Mesendoderm (in vitro differentiated cells): ENCODE measurements at places on chromosomes 5 and 9.

DNA sequence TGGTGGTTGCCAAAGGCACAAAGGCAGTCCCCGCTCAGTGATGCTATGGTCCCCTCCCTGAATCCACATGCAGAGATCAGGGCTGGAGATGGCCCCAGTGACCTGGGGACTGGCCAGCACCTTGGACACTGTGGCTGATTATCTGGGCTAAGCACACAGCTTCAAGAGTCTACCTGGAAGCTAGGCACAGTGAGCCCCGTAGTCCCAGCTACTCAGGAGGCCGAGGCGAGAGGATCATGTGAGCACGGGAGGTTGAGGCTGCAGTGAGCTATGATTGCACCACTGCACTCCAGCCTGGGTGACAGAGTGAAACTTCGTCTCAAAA is 8.3 kb upstream of the SCGB3A1 start:
- no peak for DNase-seq

DNA sequence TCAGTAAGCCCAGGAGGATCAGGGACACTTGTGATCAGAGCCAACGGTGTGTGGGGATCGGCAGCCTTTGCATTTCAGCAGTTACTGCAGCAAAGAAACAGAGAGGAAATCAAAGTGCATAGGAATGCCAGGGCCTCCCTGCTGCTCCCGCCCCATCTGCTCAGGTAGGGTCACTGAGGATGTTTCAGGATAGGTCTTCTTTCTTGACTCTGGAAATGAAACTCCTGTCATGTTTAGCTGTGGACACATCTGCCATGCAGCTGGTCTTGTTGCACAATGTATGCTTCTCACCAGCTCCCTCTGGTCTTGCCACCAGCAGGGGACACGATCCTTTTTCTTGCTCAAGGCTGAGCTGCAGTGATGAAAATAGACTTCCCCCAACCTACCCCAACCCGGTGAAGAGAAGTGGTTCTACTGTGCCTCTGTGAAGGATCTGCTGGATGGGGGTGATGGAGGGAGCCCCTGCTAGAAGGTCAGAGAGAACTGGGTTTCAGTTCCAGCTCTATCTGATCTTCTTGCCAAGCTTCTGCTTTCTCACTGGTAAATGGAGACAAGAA is 185.2 kb upstream of the KLF4 start:
- no peak for DNase-seq

- peak; percentile 54 for DNase-seq
These were observed 84.5 kb upstream of the CTNNA1 start for GRCh38 chr5:138668451-138669380.

DNA sequence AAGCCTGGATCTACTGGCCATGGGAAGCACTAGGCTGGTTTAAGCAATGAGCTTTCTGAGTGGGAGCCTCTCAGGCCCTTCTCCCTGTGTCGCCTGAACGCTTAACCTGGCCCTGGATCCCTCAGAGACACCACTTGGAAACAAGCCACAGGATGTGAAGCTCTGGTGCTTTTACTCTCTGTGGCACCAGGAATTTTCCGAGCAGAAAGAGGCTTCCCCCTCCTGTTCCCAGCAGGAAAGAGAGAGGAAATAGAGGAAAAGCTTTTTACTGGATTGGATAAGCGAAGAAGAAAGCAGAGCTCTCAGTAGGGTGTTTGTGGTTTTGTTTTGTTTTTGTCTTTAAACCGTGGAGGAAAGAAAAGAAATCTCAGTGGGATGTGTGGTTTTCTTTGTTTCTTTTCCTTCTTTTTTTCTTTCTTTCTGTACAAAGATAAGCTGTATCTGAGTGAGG is 34.5 kb downstream of the COL15A1 start:
- DNase-seq = no peak

DNA sequence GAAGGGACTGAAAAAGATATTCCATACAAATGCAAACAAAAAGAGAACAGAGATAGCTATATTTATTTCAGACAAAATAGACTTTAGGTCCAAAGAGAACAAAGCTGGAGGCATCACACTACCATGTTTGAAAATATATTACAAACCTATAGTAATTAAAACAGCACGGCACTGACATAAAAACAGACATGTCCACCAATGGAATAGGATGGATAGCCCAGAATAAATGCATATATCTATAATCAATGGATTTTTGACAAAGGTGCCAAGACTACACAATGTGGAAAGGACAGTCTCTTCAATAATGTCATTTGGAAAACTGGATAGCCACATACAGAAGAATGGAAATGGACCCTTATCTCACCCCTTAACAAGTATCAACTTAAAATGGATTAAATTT is 10.2 kb downstream of the PRKAA1 start:
- no peak for DNase-seq

GRCh38 chr5:112551419-112552032 is 132.4 kb upstream of the EPB41L4A start:
- peak; percentile 62 for DNase-seq

DNA sequence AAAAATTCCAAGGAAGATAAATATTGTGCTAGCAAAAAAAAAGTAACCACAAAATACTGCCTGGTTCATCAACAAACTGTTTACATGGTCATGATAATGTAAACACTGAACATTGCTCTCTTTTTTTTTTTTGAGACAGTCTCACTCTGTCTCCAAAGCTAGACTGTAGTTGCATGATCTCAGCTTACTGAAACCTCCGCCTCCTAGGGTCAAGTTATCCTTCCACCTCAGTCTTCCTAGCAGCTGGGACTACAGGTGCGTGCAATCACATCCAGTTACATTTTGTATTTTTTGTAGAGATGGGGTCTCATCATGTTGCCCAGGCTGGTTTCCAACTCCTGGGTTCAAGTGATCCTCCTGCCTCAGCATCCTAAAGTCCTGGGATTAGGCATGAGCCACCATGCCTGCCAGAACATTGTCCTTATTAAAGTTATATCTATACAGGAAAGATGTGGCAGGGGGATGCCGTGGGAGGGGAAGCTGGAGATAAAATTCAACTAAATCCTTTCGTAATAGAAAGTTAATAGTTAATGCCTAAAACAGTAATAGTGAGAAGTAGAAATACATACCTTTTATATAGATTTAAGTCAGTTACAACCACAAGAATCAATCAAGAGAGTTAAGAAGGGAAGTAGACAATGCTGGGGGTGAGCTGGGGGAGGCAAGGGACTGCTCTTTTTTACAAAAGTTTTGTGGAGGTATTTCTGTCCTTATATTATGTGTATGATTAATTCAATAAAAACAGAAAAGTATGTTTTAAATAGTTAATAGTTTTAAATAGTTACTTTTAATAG is 52.3 kb downstream of the RGMB start:
- DNase-seq = no peak

DNA sequence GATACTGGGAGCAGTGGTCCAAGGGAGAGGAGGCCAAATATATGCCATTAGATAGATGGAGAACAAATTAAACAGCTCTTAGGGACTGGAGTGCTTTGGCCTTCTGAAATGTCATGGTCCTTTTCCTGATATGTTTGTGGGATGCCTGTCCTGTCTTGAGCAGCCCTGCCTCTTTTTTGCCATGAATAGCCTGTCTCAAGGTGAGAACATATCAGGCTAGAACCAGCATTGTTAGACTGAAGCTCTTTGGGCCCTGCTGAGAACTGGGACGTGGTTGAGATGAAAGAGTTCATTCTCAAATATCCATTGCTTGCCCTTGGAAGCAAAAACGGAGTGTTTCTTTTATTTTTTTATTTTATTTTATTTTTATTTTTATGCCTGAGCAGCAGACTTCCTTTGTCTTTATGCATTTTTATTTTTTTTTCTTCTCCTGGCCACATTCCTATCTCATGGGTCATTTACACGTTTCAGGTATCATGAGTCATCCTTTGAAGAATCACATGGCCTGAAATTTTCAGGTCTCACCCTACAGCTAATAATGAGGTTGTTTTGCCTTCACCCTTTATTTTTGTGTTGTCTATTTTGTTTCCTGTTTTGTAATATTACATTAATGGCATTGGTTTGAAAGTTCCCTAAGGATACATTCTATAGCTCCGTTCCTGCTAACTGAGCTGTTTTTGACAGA is 371.4 kb downstream of the PSAT1 start:
- peak; percentile 89 for DNase-seq

DNA sequence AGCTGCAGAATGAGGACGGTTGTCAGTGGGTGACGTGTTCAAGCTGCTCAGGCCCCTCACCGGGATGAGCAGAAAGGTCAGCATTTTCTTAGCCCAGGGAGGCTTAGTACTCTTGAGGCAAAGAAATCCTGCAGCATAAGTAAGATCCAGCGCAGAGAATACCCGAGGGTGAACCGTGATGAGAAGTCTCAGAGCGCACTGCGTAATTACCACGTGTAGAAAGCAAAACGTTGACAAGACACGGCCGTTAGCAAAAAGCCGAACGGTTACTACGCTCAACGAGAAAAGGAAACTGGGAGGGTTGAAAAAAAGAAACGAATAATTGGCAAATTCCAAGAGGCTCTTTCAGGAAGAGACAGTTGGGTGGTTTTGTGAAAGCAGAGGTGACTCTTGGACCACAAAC is 104.0 kb downstream of the COL23A1 start:
- no peak for DNase-seq

DNA sequence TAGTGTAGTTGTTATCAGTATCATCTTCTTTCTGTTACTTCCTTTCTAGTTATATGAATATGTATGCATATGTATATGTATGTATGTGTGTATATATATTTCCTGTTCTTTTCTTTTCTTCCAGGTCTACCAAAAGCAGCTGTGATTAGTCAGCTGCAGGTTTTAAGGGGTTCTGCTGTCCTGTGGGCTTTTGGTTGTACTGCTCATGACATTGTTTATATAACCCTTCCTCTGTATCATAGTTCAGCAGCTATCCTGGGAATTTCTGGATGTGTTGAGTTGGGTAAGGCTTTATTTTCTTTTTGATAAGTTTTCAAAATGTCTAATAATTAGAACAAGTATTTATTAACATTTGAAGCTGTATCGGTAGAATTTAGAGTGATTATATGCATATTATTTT is 23.2 kb downstream of the SLC27A6 start:
- no peak for DNase-seq

GRCh38 chr5:52998552-52999313 is 9.6 kb downstream of the ITGA2 start:
- DNase-seq = no peak

DNA sequence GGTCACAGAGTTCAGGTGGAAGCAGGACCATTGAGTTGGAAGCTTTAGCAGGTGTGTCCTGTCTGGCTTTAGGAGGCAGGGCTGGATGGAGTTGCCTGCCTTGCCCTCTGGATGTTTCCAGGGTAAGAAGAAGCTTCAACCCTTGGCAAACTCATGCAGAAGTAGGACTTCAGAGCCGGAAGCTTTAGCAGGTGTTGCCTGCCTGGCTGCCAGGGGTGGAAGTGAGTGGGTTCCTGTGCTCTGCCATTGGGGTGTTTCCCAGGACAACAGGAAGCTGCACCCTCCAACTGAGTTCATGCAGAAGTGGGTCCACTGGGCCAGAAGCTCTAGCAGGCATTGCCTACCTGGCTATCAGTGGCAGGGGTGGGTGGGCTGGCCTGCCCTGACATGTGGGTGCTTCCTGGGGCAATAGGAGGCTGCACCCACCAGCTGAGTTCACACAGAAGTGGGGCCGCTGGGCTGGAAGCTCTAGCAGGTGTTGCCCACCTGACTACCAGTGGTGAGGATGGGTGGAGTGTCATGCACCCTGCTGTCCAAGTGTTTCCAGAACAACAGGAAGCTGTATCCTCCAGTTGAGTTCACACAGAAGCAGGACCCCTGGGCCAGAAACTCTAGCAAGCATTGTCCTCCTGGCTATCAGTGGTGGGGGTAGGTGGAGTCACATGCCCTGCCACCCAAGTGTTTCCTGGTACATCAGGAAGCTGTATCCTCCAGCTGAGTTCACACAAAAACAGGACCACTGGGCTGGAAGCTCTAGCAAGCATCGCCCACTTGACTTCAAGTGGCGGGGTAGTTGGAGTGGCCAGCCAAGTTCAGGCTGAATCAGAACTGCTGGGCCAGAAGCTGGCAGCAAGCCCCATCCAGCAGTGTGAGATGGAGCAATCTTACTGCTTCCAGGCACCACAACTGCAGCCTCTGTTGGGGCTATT is 24.6 kb downstream of the LOX start:
- no peak for DNase-seq

GRCh38 chr9:105608721-105609598 is 51.0 kb downstream of the FKTN start:
- peak; percentile 48 for DNase-seq

- no peak for DNase-seq
These were observed 11.5 kb downstream of the SNX30 start for GRCh38 chr9:112761912-112762655.

GRCh38 chr9:136044971-136045594 is 50.0 kb downstream of the NACC2 start:
- DNase-seq = no peak

GRCh38 chr5:150848271-150848670 is 1.9 kb downstream of the IRGM start:
- DNase-seq = no peak

GRCh38 chr5:115930630-115931337 is 31.5 kb upstream of the LVRN start:
- peak; percentile 52 for DNase-seq

- DNase-seq = no peak
These were observed 584 bp upstream of the PIP5K1B start for GRCh38 chr9:68704498-68704813.

GRCh38 chr5:146574713-146575112 is 58.7 kb upstream of the GPR151 start:
- DNase-seq = no peak

GRCh38 chr5:109231331-109231730 is 178.4 kb downstream of the PJA2 start:
- no peak for DNase-seq

GRCh38 chr5:79481574-79481973 is 32.4 kb downstream of the HOMER1 start:
- DNase-seq = no peak

GRCh38 chr9:1001838-1002237 is 25.4 kb downstream of the DMRT3 start:
- DNase-seq = no peak

DNA sequence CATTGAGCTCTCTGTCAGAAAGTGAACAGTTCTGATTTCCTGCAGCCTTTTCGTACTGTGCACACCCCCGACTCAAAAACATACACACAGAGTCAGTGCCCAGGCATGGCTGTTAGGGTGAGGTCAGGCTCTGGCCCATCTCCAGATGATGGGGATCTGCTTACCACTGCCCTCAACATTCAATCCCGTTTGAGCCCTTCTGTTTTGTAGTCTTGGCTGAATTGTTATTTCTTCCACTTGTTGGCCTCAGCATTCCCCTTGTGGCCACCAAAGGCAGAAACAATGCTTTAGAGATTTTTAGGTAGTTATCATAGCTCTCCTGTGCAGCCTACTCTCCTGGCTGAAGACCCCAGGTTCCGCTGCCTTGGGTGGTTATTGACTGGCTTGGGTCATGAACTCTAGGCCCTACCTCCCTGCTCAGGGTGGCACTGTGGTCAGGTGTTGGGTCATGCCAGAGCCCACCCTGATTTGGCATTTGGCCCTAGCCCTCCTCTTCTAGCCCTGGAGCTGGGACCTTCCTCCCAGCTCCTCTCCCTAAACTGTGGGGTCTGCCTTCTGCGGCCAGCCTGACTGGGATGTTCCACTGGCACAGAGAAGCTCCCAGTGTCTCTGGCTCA is 7.8 kb upstream of the MYOZ3 start:
- no peak for DNase-seq

GRCh38 chr9:28207657-28208056 is 634.4 kb upstream of the C9orf72 start:
- DNase-seq = no peak
